ENCODE measurements at places on chromosomes 1 and 21.

DNA sequence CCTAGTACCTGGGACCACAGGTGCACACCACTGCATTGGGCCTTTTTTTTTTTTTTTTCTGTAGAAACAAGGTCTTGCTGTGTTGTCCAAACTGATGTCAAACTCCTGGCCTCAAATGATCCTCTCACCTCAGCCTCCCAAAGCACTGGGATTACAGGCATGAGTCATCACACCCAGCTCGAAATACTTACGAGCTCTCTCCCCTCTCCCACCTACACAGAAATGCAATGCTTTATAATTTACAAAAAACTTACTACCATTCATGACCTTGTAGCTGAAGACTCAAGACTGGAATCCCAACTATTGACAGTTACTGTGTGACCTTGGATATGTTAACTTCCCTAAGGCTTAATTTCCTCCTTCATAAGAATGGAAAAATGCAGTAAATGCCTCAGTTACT lies 18.7 kb downstream of the FOXJ3 start:
- no peak for DNase-seq

GRCh38 chr1:157995583-157996169 lies 2.2 kb downstream of the KIRREL1 start:
- no peak for DNase-seq

- peak; percentile 92 for DNase-seq
Measured at GRCh38 chr1:109530457-109531087, 9.1 kb upstream of the GPR61 start.

DNA sequence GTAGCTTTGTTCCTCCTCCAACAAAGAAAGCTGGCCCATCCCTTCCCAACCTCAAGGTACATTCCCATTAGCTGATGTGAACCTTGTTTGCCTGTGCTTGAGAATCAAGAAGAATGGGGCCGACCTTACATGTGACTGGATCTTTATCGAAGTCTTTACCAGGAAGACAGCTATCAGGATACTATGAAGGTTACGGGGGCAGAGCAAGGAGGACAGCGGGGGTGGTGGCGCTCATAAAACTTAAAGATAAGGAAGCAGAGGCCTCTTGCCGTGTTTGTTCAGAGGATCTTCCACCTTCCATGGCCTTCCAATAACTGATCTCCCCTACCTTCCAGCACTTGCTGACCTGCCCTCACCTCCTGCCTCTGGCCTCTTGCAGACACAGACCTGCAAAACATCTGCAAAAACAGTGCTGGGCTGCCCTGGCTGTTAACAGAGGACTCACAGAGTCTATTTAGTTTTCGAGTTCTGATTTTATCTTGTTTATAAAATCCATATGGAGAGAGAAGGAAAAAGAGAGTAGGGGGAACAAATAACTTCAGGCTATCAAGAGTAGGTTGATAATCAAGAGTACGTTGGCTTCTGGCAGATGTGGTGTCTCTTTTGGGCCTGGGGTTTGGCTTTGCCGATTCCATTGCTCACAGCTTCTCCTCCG lies 198.0 kb downstream of the HUNK start:
- DNase-seq, result no peak

DNA sequence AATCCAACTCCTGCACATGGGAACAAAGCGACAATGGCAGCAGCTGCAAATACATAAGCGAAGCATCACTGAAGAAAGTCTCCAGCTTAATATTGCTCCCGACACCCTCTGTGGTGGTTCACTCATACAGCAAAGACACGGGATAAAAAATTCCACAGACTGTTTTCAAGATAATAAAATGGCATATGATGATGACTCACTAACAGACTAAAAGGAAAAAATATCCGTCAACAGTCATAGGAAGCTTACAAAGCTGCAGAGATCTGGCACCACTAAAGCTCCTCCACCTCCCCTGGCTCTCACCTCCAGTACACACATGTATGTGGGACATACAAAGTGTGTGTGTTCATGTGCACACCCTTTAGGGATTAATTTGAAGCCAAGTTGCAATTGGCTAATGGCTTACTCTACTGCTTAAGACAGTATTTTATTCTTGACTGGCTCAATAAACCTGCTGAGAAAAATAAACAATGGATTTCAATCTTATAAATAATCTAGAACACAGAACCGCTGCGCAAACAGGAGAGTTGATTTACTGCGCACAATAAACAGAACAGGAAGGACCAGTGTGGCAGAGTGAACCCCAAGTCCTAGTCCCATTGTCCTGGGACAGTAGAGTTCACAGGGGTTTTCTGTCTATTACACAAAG lies 94.4 kb downstream of the SLC45A1 start:
- no peak for DNase-seq

DNA sequence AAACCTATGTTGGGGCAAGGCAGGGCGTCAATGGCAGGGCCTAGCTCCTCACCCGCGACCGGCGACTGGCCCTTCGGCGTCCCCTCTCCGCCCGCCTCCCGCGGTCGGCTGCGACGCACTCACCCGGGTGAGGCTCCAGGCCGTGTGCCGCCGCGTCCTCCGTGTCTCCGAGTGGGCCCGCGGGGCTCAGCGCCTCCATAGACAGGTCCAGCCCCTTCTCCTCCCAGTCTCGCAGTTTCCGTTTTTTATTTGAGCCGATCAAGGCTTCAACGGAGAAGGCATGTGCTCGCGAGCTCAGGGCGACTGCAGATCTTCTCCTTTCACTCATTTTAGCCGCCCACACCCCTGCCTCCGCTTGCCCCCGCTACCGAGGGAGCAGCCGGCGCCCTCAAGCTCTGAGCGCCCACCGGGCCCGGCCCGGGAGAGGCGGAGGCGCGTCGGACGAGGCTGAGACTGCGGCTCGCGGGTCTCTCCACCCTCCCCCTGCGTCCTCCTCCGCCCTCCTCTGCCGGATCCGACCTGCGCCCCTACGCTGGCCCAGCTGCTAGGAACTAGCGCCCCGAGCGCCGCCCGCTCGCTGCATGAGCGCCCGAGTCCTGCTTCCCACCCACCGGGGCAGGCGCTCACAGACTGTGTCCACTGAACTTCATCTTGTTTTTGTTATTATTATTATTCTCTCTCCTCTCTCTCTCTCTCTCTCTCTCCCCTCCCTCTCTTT lies 516 bp downstream of the TBX15 start:
- peak; percentile 15 for DNase-seq

GRCh38 chr1:221012120-221012519 lies 132.9 kb downstream of the HLX start:
- DNase-seq, result no peak

GRCh38 chr1:41626146-41626545 lies 141.7 kb upstream of the EDN2 start:
- DNase-seq, result no peak

DNA sequence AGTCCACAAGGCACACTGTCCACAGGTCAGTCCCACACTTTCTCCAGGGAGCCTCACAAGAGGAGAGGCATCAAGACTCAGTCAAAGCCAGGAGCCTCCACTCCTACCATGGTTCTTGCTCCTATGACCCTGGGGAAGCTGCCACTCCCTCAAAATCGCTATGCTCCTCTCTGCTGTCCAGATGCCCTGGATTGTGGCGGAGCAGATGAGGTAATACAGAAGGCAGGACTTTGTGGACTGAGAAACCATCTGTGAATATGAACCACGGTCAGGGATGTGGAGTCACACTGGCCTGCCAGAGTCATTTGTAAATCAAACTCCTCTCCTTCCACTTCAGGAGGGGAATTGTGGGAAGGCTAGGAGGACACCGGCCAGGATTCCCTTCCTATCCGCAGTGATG lies 20.6 kb downstream of the VWA5B1 start:
- no peak for DNase-seq

GRCh38 chr1:25973610-25974321 lies 24.1 kb downstream of the PAFAH2 start:
- DNase-seq, result no peak

GRCh38 chr1:91783423-91784170 lies 102.4 kb downstream of the TGFBR3 start:
- DNase-seq, result no peak

DNA sequence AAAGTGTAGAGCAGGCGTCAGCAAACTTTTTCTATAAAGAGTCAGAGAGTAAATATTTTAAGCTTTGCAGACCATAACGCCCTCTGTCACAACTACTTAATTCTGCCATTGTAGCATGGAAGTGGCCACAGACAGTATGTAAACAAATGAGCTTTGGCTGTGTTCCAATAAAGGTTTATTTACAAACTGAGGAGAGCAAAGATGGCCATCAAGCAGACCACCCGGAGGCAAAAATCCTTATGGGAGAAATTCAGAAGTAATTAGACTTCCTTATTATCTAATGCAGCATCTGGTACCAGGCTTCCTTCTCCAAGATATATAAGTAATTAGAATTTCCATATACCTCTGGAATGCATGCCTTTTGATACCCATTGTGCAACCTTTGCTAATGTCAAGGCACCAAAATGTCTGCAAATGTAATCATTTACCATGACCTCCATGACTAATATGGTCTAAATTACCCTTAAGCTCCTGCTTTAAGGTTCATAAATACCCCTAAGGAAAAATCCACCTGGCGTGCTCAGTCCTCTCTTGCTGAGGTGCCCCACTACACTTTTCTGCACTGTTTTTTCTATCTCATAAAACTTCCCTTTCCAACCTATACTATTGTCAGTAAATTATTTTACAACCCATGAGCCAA lies 377.8 kb downstream of the MATN1 start:
- peak; percentile 67 for DNase-seq

- no peak for DNase-seq
Measured at GRCh38 chr1:232748910-232749368, 56.3 kb upstream of the MAP10 start.

DNA sequence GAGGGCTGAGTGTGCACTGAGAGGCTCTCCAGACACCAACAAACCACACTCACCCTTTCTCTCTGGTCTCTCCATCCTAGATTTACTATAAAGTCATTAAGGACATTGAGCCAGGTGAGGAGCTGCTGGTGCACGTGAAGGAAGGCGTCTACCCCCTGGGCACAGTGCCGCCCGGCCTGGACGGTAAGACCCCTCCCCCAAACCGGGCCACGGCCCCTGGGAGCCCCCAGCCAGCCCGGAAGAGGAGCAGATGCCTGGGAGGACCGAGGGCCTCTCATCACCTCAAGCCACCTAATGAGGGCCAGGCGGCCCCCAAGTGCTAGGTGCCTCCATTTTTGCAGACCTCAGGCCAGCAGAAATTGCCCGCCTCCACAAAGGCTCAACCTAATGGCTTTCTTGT lies 58.1 kb upstream of the ARHGEF16 start:
- no peak for DNase-seq

GRCh38 chr1:213782941-213783672 lies 204.7 kb upstream of the PROX1 start:
- no peak for DNase-seq

DNA sequence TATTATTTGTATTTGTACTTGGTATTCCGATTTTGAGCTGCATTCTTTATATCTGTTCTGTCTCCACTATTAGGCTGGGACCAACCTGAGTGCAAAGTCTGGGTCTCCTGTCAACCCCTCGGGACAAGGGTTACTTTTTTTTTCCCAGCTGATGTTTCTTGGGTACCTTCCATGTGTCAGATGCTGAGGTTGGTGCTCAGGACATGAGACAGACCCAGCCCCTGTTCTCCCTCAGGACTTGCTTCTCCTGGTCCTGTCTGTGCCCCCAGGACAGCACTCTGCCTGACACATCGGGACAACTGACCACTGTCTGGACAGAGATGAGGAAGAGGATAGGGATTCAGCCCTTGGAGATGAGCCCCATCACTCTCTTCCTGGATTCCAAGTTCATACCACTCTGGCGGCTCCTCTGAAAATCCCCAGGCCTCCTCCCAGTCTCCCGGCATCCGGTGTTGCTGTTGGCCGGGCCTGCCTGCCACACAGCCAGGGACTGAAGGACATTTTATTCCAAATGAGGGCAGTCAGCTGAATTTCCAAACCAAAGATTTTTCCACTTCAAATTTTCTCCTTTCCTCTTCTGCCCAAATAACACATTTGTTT lies 55.6 kb upstream of the FMOD start:
- no peak for DNase-seq

GRCh38 chr1:164914208-164914607 lies 355.2 kb downstream of the PBX1 start:
- DNase-seq, result peak; percentile 45

DNA sequence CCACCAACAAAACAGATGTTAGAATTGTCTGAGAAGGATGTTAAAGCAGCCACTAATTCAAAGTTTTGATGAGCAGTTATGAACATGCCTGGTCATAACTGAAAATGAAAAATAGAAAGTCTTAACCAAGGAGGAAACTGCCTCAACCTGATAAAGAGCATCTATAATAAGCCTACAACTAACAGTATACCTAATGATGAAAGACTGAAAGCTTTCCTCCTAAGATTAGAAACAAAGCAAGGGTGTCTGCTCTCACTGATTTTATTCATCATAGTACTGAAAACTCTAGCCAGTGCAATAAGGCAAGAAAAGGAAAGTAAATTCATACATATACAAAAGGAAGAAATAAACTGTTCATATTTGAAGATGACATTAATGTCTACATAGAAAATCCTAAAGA lies 82.0 kb downstream of the KCNK1 start:
- DNase-seq, result no peak

DNA sequence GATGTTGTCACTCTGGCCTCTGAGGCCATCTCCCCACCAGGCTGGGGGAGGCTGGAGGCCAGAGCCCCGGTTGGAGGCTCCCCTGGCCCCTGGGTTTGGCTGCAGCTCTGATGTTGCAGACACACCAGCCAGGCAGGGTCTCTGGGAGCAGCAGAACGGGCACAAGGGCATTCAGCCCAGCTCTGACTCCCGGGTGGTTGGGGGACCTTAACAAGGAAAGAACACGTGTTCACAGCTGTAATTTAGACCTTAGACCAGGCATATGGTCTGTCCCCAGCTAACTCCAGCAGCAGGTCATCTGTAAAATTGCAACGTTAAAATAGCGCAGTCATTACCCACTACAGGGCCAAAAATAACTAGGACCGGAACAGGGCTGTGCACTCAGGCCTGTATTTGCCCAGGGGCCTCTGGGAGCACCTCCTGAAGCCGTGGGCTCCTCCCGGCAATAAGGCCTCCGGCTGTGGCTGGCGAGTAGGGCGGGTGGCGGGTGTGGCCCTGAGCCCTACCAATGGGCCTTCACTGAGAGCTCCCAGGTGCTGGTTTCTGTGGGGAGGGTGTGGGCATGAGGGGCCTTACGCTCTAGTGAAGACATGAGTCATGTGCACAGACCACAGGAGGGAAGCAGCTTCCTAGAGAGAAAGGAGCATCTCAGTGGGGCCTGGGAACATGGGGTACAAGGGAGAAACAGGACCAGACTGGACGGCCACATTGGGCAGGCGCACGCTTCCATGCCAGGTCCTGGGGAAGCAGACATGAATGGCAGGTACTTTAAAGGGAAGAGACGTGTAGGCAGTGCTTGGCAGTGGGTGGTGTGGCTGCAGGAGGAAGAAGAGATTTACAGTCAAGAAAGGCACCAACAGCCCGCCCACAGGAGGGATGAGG lies 6.1 kb downstream of the LDLRAP1 start:
- DNase-seq, result no peak

DNA sequence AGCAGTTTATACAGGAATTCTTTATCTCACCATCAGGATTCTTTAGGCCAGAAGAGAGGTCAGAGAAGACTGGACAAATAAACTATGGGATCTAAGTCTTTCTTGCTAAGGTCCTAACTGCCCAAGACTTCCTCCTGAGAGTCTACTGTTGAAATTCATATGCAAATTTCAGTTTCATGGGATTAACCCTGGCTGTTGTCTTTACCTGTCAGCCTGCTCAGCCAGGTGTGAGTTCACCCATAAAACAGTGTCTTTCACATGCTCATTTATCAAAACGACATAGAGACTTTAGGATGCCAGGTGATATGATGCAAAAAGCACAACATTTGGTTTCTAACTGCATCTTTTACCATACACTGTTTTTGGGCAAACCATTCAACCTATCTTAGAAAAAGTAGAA lies 211.0 kb downstream of the PDE4B start:
- no peak for DNase-seq

- peak; percentile 76 for DNase-seq
Measured at GRCh38 chr21:35400233-35400939, 351.3 kb upstream of the RUNX1 start.

- DNase-seq, result no peak
Measured at GRCh38 chr1:115330480-115331013, 7.5 kb downstream of the NGF start.
